ENCODE measurements at places on chromosomes 3 and 15. TPM values are rescaled to one million over a fixed set of nuclear protein-coding genes. Genes with fewer than 3 reads are reported as not detected.
A peak's percentile ranks its signal among the peaks of the same experiment; 100 is the strongest.

GRCh38 chr3:183826448-183827250 lies 1.3 kb upstream of the MAP6D1 start:
- no peaks in the 10 kb centered on the region for H3K36me3 ChIP-seq
- peaks cover 21% of the 10 kb centered on the region for H3K4me1 ChIP-seq
- DNase-seq, result no peak
- H3K27ac ChIP-seq, result no peak overlapping the region

- H3K27me3 ChIP-seq, result no peaks in the 10 kb centered on the region
- H3K27ac ChIP-seq, result no peak overlapping the region
- no peaks in the 10 kb centered on the region for H3K4me1 ChIP-seq
- H3K36me3 ChIP-seq, result no peaks in the 10 kb centered on the region
- DNase-seq, result no peak
- no peak overlapping the region for H3K4me3 ChIP-seq
Observed at GRCh38 chr3:20842594-20843436, 656.8 kb upstream of the SGO1 start.

GRCh38 chr15:63494408-63494807 lies 10.0 kb upstream of the USP3 start:
- H3K4me3 ChIP-seq, result peak overlapping the region; percentile 24
- H3K4me1 ChIP-seq, result peaks cover 12% of the 10 kb centered on the region
- H3K27me3 ChIP-seq, result no peaks in the 10 kb centered on the region
- peak overlapping the region; percentile 100 for H3K27ac ChIP-seq

GRCh38 chr15:93700051-93700450 lies 531.3 kb upstream of the MCTP2 start:
- DNase-seq, result no peak
- H3K4me3 ChIP-seq, result no peak overlapping the region
- no peak overlapping the region for H3K27ac ChIP-seq
- no peaks in the 10 kb centered on the region for H3K27me3 ChIP-seq

The CNTN4 gene
- 5.9 TPM for total RNA-seq

The CDHR4 gene
- 0.20 TPM for total RNA-seq

The UPK1B gene
- not detected for total RNA-seq
